CD4-positive, alpha-beta T cell treated with Interleukin-4 for 4 hours (primary cell): ENCODE measurements at places on chromosomes 7 and 10.

DNA sequence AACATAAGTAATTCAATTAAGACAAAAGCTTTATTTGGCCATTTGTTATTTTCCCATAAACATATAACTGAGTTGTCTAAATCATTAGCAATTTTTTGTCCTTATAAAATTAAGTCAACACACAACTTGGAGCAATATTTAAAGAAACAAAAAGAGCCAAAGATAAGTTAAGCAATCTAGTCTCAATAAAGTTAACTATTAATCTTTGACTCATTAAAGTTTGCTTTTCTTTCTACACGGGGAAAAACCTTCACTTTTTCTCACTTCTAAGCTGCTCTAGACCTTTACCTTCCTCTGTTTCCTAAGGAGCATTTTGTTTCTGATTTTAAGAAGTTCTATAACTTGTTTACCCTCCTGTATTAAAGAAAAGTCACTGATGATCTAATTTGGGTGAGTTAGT lies 867.1 kb upstream of the PHF14 start:
- no peak for DNase-seq

GRCh38 chr7:129373651-129374428 lies 60.4 kb upstream of the STRIP2 start:
- DNase-seq: no peak

DNA sequence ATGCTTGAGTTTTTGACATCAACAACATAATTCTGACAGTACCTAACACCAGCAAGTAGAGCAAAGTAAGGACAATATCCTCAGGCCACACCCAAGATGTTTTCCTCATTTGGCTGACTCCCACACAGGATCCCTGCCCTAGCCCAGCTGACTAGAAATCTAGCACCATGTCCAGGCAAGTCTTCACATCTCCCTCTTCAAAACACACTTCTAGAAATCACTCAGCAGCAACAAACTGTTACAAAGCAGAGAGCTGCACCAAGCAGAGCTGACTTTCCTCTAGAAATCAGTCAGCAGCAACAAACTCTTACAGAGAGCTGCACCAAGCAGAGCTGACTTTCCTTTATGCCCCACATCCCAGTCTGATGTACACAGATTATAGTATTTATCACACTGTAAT lies 7.7 kb downstream of the TMEM168 start:
- no peak for DNase-seq

DNA sequence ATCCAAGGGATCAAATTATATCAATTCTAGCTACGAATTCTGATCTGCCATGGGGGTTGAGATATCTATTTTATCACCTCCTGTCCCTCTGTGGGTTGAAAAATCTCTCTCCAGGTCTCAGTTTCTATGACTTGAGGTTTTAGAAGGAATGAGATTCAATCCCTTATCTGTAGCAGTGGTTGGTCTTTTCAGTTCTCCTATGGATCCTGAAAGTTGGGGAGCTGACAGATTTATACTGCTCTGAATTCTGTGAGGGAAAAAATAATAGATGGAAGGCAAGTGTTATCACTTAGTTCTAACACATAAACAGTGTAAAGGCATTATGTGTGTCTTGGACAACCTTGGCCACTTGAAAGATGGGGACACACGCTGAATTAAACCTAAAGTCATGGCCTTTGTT lies 15.8 kb upstream of the FBXW4 start:
- DNase-seq: no peak
